ENCODE measurements at places on chromosomes 5 and 9.

GRCh38 chr9:121888438-121888775 is 204.7 kb downstream of the TTLL11 start:
- no peak for DNase-seq

- no peak for DNase-seq
These were observed 904 bp downstream of the EDF1 start for GRCh38 chr9:136865041-136865767.

- DNase-seq: no peak
These were observed 145.6 kb downstream of the HSD17B3 start for GRCh38 chr9:96156171-96156974.

DNA sequence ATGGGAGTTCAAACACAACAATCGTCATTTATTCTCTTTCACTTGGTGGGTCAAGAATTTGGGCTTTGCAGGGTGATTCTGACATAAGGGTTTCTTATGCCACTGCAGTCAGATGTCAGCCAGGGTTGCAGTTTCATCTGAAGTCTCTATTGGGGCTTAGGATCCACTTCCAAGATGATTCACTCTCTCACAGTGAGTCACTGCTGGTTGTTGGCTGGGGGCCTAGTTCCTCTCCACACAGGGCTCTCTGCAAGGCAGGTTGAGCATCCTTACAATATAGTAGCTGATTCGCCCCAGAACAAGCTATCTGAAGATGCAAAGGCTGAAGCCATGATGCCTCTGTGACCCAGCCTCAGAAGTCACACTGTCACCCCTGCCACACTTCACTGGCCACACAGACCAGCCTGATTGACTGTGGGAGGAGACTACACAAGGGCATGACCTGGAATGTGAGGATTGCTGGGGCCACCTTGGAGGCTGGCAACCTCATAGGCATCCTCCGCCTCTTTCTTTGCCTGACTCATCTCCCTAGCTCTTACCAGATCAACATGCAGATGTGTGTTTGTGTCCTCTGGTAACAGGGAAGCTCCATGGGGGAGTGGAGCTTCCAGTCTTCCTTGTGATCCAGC is 4.5 kb upstream of the CARD19 start:
- DNase-seq: peak; percentile 31

DNA sequence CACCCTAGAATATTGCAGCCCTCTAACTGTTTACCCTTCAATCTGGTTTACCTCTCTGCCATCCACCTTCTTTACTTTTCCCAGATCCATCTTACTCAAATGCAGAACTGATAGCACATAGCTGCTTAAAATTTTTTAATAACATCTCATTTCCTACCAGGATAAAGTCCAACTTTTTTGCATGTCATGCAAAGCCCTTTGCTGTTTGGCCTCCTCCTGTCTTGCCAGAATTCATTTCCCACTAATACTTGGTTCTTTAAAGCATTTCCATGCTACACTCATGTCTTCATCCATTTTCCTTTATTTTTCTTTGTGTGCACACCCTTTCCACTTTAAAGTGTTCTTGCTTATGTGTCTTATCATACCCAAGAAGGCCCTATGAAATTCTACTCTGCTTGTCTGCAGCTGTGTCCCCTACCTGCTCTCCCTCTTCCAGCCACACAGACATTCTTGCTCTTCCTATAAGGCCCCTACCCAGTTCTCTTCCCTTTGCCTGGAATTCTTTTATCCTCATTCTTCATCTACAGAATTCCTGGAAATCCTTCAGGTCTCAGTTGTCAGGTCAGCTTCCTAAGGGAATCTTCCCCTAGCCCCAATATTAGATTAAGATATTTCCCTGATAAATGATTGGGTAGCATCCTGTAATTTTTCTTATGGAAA is 50.3 kb downstream of the TLE4 start:
- DNase-seq: no peak

GRCh38 chr9:742914-743589 is 98.4 kb upstream of the DMRT1 start:
- DNase-seq: no peak

DNA sequence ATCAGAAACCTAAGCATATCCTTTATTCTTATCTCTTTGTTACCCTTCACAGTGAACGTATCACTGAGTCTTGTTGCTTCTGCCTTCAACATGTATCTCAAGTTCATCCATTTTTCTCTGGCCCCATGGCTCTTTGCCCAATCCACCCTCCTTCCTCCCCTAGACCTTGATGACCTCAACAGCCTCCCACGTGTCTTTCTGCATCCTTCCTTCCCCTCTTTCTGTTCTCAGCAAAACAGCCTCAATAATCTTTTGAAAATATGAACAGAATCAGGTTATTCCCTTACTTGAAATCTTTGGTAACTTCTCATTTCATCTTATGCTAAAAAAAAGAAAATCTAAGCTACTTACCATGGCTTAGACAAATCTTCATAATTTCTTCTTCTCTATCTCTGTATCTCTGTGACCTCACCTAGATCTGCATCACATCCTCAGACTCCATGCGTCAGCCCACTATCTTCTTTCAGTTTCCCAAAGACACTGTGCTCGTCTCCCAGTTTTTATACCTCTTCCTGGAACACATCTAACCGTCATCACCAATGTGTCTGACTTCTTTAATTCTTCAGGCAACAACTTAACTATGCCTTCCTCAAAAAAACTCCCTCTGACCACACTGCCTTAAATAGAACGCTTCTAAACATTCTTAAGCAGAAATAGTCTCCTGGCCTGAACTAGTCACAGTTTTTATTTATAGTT is 208.0 kb downstream of the PARP8 start:
- DNase-seq: no peak

DNA sequence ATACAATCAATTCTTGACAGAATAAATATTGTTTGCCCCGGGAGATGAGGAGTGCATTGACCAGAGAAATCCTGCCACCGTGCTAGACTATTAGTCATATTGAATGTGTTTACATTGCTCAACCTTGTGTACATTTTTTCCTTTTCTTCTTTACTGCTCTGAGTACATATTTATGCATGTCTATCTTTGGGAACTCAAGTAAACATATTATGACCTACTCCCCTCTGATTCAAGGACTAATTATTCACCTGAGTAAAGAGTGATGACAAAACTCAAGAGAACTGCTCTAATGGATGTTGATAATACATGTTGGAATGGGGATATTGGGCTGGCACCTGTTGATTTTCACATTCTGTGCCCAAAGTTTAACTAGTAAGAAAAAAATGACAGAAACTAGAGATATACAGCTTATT is 3.9 kb upstream of the SPINK1 start:
- no peak for DNase-seq

- DNase-seq: no peak
These were observed 49.4 kb downstream of the TGFBR1 start for GRCh38 chr9:99154356-99154755.

DNA sequence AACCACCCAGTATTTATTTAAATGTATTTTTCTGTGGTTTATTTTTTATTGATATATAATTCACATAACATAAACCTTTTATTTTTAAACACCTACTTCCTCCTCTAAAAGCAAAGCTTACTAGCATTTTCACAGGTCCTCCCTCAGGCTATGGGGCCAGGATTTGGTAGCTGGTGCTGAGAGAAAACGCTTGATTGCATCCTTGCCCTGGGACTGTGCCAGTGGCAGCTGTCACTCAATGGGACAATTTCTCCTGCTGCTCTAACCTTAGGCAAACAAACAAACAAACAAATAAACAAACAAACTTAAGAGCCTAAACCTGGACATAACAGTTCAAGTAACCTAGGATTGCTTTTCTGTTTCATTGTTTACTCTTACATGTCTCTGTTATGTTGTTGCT is 102.7 kb downstream of the FOCAD start:
- no peak for DNase-seq

DNA sequence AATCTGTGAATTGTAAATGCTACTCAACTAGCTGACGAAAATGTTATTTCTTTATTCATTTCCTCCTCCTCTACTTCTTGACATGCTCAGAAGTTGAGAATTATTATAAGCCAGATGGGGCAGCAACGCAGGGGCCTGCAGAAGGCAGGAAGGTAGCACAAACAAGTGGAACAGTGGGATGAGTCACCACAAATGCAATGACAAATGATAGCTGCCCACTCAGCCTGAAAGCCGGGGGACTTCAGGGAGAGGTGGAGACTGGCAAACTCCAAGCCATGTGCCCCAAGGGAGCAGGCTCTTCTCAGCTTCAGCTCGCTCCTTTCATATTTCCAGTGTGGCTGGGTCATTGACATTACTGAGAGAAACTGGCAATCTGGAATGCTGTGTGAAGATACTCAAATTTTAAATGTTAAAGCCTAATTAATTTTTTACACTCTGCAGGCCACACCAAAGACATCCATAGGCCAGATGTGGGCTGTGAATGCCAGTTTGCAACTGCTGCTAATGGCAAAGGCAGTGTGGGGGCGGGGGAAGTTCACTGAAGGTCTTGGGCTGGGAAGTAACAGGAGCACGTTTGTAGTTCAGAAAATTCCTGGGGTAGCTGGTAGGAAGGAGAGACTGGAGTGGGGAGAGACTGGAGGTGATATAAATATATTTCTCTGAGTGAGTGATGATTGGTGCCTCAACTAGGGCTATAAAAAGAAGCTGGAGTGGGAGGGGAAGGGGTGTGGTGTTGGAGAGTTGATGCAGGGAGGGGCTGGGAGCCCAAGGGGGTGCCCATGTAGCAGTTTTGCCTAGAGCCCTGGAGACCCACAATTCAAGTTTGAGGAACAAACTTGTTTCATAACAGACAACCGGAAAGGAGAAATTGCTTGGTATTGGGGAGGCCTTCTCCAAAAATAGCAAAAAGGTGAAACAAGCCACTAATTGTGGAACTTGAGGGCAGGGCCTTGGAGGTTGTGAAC is 20.8 kb upstream of the ADRB2 start:
- DNase-seq: no peak

GRCh38 chr5:163623986-163624385 is 118.6 kb downstream of the MAT2B start:
- no peak for DNase-seq

DNA sequence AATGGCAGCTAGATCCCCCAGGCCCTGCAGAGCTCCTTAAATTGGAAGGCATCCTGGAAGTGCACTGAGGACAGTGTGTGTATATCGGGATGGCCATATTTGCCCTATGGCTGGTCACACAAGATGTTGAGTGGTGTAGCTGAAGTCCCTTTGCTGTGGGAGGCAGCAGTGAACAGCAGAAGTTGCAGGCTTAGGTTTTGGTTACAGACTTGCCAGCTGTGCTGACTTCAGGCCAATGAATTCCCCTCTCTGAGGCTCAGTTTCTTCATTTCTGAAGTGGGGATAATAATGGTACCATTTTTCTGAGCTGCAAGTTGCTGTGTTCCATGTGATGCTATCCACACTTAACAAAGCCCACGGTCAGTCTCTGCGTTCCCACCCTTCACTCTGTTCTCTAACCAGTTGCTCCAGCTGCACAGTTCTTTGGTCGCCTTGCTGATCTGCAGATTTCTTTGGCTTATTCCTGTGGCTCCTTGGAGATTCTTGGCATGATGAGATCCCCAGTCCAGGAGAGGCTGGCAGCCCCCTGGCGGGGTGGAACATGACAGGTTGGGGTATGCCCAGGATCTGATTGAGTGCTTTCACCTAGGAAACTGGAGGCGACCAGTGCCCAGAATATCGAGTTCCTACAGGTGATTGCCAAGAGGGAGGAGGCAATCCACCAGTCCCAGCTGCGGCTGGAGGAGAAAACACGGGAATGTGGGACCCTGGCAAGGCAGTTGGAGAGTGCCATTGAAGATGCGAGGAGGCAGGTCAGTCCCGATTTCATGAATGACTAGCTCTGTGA is 6.5 kb upstream of the GLE1 start:
- DNase-seq: no peak

GRCh38 chr5:122908662-122909061 is 63.2 kb downstream of the SNX24 start:
- no peak for DNase-seq

GRCh38 chr9:347667-348292 is 133.1 kb downstream of the DOCK8 start:
- no peak for DNase-seq

Data from activated T-helper 2 cell treated with anti-CD3 and anti-CD28 coated beads, Interferon-gamma antibody, Interleukin-2, Interleukin-4, amounts not matched to agents 10 μg/mL and 5 μg/mL and 100 μg/mL, durations not matched to agents 14 hours and 24 hours and 36 hours (primary cell).